ENCODE measurements at places on chromosomes 3 and 15.
A peak's percentile ranks its signal among the peaks of the same experiment; 100 is the strongest.

GRCh38 chr3:193865339-193865738 is 270.6 kb upstream of the HES1 start:
- DNase-seq: no peak

- peak; percentile 28 for DNase-seq
These were observed 234.8 kb upstream of the WNT5A start for GRCh38 chr3:55721716-55722484.

DNA sequence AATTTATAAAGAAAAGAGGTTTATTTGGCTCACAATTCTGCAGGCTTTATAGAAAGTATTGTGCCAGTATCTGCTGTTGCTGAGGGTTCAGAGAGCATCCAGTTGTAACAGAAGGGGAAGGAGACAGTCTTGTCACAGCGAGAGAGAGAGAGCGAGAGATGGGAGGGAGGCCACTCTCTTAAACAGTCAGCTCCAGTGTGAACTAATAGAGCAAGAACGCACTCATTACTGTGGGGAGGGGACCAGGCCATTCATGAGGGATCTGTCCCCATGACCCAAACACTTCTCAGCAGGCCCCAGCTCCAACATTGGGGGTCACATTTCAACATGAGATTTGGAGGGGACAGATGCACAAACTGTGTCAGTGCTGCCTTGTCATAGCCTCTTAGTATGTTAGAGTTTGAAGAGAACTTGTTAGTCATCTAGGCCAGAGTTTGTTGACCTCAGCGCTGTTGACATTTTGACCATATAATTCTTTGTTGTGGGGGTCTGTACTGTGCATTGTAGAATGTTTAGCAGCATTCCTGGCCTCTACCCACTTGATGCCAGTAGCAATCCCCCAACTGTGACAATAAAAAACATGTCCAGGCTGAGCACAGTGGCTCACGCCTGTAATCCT is 15.3 kb downstream of the STARD9 start:
- DNase-seq: no peak

- no peak for DNase-seq
These were observed 460.3 kb upstream of the PROK2 start for GRCh38 chr3:72245183-72245811.

- DNase-seq: no peak
These were observed 37.8 kb upstream of the GOLGA6L2 start for GRCh38 chr15:23484870-23485269.

- no peak for DNase-seq
These were observed 8.0 kb downstream of the IGSF10 start for GRCh38 chr3:151452841-151453240.

DNA sequence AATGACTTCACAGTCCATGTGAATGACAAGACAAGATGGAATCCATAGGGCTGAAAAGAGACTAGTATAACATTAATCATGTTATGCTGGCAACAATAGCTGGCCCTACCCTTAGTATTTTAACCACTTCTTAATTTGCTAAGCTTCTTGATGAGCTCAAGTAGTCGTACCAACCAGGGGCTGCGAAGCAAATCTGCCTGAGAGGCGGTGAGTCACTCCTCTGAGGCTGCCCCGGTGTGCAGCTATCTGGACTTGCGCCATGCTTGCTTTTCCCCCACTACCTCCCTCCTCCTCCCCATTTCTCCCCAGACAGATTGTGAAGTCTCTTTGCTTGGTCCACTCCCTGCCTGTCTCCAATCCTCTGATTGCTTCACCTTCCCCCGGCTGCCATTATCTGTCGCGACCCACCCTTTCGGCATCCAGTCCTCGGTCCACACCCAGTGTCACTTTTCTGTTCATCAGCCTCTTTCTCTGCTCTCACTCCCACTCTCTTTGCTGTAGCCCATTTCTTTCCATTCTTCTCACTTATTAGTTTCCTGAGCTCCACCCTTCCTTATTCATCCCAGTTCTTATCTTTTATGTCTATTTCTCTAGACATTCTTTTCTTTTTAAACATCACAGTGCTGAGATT is 42.7 kb downstream of the DUT start:
- peak; percentile 92 for DNase-seq

DNA sequence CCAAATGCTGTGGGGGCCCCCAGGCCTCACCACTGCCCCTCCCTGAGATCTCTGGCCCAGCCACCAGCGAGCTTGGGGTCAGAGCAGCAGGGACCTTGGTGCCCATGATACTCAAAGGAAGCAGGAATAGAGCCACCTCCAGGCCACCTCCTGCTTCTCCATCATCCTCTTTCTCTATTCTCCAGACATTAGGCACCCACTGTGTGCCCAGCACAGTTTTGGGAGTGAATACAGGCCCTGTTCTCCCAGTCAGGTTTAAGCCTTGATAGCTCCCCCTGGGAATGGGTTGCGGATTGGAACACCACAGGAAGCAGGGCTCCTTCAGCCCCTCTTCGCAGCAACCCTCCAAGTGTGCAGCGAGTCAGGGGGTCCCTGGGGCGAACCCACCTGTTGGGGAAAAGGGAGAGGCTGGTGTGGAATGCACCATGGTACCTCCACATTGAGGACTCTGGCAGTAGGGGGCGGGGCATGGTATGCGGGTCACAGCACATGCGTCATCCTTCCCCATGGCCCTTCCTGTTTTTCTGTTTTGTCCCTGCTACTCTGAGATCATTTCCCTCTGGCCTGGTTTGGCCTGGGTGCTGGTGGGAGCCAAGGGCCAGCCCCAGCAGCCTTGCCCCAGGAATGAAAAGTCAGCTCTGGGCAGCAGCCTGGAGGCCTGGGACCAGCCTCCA is 14.2 kb upstream of the SEMA3B start:
- no peak for DNase-seq

GRCh38 chr3:127324913-127325628 is 37.2 kb upstream of the PRR20G start:
- DNase-seq: no peak

DNA sequence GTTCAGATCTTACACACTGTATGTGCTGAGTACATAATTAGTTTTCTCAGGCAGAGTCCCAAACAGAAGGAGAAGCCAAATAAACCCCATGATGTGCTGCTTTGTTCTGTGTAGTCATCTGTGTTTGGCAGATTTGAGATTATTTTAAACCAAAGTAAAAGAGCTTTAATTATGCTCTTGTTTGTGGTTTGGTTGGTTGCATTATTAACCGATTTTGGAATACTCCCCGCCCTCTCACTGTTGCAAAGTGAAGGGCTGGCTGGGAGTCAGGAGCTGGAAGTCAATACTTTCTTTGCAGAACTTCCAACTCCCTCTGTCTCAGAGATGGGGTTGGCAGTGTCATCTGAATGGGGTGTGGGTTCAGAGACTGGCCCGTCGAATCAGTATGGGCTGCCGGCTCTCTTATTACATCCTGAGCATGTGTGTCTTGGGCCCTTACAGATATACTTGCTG is 34.4 kb downstream of the SLCO3A1 start:
- no peak for DNase-seq

- no peak for DNase-seq
These were observed 12.6 kb upstream of the ADPGK start for GRCh38 chr15:72796210-72796514.

- no peak for DNase-seq
These were observed 51.3 kb upstream of the MTMR10 start for GRCh38 chr15:31042751-31043150.

DNA sequence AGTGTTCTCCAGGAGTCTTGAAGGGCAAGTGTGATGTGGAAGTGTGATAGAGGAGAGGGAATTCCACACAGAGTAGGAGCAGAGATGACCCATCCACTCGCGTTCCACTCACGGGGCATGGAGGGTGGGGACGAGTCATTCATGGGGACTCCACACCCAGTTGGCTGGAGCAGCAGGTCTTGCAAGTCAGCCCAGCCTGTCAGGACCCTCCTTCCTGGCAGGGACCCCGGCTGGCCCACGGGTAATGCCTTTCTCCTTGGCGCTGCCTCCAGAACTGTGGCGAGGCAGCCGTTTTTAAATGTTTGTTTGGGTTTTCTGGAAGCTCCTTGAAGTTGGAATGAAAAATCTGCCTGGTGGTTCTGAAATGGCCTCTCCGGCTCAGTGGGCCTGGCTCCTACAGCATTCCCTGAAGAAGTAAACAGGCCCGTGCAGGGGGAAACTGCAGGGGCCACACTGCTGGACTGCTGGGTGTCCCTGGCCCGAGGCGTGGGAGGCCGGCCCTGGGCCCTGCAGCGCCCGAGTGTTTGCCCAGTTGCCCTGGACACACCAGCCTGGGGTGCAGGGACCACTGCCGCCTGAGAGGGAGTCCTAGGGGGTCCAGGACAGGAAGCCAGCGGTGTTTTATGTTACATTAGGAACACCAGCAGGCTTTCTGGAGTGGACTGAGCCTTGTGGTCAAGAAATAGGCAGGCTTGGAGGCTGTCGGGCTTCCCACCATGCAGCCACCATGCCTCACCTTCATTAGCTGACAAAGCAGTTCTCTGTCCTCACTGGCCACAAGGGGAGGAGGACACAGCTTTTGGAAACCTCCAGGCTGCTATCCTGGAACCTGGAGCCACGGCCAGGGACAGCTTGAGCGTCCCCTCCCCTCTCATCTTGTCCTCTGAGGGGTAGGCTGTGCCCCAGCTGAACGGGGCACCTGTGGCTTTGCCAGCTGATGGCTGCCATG is 61.3 kb downstream of the CEMIP start:
- DNase-seq: no peak

DNA sequence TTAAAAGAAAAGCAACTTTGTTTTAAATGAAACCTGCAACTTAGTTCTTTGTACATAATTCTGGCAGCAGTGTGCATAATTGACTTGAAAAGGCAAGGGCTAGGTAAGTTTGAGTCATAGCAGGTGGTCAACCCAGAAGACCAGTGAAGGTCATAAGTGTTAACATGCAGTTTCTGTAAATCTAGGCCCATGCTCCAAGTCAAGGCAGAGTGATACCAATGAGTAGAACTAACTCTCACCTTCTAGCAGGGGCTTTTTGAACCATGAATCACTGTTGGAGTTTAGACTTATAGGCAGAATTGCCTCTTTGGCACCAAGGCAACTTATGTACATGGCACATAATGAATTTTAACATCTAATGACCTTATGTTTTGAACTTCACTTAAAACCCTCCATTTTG is 29.5 kb upstream of the IL20RB start:
- DNase-seq: no peak

DNA sequence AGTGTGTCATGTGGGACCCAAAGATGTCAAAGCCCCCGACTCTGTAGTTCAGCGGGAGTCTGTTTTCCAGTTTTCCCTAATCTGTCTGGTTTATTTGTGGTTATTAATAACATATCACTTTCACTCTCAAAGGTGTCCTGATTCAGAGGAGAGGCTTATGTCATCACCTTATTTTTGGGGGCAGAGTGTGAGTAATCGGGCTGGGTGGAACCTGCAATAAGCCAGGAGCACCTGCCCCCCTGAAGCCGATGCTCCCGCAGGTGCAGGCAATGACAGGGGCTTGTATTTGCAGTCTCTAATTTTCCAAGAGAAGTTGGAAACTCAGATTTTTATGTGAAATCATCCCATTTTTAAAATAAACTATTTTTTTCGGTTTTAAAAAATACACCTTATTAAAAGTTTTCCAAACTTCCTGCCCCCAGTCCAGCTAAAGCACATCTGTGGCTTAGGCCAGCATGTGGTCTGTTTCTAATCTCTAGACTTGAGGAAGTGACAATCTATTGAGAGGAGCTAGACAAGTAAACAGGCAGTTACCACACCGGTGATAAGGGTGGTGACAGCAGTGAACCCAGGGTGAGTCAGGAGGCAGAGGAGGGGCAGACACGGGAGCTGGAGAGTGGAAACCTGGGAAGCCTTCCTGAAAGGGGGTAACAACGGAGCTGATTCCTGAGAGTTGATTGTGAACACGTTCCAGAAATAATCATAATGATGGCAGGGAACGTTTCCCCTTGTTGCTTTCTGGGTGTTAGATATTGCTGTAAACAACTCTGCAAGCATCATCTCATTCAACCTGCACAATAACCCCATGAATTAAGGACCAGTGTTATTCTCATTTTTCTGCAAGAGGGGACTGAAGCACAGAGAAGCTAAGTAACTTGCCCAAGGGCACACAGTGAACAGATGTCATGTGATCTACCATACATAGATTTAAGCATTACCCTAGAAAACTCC is 37.2 kb downstream of the BHLHE40 start:
- peak; percentile 59 for DNase-seq
